CD4-positive, alpha-beta T cell treated with Interleukin-17A for 4 hours (primary cell): ENCODE measurements at places on chromosomes 11 and 22.

- DNase-seq, result no peak
Observed at GRCh38 chr11:20042045-20042639, 118.1 kb downstream of the DBX1 start.

DNA sequence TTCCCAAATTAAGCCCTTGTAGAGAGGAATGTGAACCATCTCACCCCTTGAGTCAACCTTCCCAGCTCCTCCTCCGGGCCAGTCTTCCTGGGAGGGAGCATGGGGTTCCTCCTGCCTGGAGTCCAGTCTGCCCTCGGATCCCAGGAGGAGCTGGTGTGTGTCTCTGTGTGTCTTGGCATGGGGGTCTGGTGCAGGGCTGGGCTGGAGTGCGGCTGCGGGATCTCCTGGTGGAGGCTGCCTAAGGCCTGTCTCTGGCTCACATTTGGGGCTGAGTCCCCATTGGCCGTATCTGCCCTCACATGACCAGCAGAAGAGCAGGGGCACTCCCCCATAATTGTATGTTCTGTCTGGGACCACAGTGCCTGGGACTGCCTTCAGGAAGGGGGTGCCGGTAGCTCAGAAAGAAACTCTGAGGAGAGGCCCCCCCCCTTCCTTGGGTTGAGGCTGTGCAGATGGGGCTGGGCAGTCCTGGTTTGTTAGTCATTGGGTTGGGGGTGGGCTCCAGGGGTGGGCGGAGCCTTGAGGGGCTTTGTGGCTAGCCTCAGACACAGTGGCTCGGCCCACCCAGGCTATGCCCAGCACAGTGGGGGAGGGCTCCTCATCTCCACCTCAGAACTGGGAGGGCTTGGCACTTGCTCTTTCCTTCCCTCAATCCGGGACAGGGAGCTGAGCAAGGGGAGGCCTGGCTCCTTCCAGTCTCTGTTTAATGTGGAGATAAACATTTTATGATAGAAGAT is 2.9 kb downstream of the C1QTNF5 start:
- no peak for DNase-seq

DNA sequence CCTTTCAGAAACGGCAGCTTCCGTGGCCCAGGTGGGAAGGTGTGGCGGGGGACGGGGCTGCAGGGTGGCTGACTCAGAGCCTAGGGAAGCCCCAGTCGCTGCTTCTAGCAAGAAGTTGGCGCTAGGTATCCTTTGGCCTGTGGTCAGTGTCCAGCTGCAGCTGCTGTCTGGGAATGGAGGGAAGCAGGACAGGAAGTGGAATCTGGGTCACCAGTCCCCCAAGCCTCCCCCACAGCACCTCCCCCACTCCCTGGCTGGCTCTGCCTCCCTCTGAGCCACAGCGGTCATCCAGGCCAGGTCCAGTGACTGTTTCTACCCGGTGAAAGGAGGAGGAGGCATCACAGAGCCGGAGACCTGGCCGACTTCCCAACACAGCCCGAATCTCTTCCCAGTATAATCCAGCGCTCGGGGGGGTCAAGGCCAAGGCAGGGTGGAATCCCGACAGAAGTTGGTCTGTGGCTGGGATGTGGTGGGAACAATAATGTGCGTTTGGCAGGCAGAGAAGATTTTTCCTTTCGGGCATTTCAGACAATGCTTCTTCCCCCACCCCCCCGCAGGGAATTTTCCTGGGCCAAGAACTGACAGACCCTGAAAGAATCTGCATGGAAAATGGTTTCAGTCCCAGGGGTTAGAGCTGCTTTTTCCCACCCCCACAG is 45.1 kb downstream of the C11orf96 start:
- DNase-seq, result no peak

DNA sequence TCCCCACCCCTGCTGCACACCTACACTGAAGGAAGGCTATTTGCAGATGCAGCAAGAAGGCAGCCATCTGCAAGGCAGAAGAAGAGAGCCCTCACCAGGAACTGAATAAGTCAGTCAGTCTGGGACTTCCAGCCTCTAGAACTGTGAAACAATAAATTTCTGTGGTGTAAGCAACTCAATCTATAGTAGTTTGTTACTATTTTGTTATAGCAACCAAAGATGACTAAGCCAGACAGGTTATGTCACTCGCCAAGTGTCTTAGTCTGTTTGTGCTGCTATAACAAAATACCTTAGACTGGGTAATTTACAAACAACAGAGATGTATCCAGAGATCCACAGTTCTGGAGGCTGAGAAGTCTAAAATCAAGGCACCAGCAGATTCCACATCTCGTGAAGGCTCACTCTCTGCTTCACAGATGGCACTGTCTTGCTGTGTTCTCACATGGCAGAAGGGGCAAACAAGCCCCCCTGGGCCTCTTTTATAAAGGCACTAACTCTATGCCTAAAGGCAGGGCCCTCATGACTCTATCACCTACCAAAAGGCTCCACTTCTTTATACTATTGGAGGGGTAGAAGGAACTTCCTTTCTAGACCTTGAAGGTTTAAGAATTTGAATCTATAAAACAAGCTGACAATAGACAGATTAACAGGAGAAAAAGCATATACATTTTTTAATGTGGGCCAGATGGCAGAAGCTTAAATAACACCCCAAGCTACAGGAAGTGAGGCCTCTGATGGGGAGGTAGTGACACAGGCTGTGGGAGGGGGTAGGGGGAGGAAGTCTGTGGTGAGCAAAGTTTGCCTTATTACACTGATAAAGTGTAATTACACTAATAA is 12.3 kb downstream of the APOL6 start:
- peak; percentile 78 for DNase-seq

GRCh38 chr11:121469910-121470309 is 17.1 kb upstream of the SORL1-AS1 start:
- no peak for DNase-seq

- no peak for DNase-seq
Observed at GRCh38 chr11:74312326-74312725, 886 bp upstream of the P4HA3 start.

- DNase-seq, result peak; percentile 90
Observed at GRCh38 chr22:38398609-38399461, 56.2 kb downstream of the KCNJ4 start.

- no peak for DNase-seq
Observed at GRCh38 chr11:112532506-112532905, 271.8 kb upstream of the PLET1 start.

DNA sequence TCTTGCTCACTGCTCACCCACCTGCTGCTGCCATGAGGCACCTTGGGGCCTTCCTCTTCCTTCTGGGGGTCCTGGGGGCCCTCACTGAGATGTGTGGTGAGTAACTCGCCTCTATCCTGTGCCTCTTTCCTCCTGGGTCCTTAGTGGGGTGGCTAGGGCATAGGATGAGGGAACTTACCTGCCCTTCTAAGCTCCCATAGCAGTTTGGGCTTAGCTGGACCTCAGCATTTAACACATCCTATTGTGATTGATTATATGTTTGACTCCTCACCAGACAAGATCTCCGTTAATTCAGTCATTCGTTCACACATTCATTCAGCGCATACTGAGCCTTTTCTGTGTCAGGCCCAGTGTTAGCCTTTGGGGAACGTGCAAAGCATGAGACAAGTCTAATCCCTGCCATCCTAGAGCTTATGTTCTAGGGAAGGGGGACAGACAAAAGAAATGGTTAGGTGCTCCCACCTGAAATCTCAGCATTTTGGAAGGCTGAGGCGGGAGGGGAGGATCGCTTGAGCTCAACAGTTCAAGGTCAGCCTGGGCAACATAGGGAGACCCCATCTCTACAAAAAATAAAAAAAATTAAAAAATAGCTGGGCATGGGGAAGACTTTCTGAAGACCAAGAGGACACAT is 441 bp downstream of the TCN2 start:
- no peak for DNase-seq

- no peak for DNase-seq
Observed at GRCh38 chr11:12841946-12842630, 167.0 kb upstream of the RASSF10 start.

DNA sequence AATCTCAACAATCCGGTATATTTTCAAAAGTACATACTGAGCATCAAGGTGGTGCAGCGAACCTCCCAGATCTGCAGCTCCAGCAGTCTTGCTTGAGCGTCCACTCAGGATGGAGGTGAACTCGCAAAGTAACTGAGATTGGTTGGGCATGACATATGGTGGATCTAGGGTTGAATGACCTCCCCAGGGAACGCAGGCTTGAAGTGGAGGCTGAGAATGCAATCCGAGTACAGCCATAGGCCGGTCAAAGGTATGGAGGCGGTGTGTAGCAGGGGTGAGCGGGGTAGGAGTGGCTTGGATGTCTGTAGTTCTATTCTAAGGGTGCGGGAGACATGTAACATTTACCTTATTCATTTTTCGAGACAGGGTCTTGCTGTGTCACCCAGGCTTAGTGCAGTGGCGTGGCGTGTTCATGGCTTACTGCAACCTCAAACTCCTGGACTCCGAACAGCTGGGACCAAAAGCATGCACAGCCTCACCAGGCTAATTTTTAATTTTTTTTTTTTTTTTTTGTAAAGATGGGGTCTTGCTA is 631 bp upstream of the C22orf39 start:
- DNase-seq, result no peak

DNA sequence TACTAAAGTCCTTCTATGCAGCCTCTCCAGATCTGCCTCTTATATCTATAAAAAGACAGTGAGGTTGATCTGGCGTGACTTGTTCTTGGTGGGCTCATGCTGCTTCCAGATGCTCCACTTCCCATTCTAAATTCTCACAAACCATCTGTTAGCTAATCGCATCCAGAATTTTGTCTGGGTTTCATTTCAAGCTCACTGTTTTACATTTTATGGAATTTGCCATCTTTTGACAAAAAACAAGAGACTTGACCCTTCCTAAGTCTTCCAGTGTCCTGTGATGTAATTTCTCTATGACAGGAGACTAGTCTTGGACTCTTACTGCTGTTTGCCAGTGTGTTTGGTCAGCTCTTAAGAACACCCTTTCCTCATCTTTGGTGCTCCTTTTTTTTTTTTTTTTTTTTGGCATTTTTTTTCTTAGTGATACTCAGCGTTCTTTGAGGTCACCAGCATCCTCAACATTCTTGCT is 23.0 kb downstream of the CRKL start:
- DNase-seq, result no peak

- DNase-seq, result no peak
Observed at GRCh38 chr11:120658071-120658423, 146.5 kb downstream of the GRIK4 start.

DNA sequence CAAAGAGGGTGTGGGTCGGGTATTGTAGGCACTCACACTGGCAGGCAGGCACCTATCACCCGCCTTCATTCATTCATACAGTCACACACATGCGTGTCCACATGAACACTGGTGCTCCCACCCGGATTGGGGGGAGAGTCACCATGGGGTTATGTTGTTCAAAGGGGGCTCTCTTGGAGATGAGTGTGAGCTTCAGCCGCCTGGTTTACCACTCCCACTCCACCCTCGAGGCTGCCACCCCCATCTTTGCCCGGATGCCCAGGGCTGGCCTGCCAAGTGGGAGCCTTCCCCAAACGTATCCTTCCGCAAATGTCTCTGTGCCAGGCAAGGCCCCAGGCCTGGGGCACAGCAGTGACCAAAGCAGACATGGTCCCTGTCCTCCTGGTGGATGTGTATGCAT is 22.6 kb downstream of the MRGPRD start:
- no peak for DNase-seq

DNA sequence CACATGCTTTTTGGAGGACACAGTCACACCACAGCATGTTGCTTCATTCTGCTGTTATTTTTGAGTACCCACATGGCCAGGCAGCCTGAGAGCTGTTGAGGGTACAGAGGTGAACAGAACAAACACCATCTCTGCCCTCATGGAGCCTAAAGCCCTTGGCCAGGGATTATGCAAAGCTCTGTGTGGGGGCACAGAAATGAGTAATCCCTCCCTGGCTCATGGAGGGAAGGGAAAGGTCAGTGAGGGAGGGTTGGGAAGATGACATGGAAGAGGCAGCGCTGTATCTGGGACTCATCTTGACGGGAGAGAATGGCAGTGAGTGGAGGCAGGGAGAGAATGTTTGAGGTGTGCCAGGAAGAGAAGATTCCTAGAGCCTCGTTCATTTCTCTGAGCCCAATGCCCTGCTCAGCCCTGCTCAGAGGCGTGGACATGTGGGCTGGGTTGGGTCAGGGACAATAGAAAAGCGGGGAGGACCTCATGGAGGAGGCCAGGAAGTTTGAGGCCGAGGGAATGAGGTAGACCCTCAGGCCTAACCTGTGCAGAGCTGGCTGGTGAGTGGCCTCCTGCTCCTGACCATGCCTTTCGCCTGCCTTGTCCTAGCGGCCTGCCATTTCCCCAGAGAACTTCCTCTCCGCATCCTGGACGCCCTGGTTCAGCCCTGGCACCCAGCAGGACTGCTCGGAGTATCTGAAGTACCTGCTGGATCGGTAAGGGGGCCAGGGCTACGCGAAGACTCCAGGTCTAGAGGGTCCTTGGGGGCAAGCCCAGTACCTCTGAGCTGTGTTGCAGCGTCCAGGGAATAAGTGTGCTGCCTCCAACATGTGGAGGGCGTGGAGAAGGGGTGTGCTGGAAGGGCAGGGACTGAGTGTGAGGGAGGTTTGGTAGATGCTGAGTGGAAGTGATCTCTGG is 19.8 kb downstream of the USP35 start:
- peak; percentile 2 for DNase-seq

DNA sequence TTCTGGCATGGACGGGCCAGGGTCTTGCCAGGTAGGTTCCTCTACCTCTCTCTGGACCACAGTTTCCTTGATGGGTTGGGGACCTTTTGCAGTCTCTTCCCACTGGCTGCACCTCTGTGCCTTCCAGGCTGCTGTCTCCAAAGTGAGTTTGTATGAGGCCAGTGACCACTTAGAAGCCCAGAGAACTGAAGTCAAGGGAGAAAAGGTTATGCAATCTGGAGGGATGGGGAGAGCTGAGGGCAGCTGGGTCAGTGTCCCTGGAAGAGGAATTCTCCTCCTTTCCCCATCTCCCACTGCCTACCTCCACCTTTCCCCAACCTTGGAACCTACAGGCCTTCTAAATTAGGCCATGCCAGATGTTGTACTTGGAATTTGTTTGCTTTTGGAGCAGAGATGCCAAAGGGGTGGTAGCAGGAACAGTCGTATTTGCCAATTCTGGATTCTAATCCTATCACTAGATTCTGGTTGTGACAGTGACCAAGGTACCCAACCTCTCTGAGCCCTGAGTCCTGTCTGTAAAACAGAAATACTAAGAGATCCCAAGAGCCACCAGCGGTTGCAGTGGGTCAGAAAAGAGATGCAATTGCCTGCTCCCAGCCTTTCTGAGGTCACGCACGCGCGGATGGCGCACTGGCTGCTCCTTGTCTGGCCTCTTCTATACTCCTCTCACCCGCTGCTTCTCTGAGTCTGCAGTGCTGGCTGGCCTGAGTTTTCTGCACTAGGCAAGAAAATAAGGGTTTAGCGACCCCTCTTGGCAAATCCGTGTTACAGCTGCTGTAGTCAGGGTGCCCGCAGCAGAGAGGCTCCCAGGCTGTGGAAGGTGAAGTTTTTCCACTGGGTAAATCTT is 10.7 kb upstream of the ACCSL start:
- peak; percentile 8 for DNase-seq

DNA sequence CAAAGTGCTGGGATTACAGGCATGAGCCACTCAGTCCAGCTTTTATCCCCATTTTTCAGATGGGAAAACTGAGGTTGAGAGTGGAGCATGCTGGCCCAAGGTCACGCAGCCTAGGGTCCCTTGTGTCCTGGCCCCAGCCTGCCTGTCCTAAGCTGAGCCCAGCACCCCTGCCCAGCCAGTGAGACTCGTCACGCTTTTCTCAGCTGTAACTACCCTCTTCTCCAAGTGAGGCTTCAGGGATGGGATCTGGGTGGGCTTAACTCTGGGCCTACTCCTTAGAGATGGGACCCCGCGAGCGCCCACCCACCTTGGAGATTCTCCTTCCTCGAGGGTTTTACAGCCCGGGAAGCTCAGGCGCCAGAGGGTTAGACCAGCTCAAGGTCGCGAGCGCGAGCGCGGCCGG is 390 bp upstream of the TMEM151A start:
- DNase-seq, result no peak
